Activated CD4-positive, alpha-beta T cell treated with anti-CD3 and anti-CD28 coated beads for 36 hours (primary cell): ENCODE measurements at places on chromosomes 16 and 17.

- no peak for DNase-seq
Measured at GRCh38 chr16:48047241-48047640, 108.6 kb downstream of the ABCC12 start.

DNA sequence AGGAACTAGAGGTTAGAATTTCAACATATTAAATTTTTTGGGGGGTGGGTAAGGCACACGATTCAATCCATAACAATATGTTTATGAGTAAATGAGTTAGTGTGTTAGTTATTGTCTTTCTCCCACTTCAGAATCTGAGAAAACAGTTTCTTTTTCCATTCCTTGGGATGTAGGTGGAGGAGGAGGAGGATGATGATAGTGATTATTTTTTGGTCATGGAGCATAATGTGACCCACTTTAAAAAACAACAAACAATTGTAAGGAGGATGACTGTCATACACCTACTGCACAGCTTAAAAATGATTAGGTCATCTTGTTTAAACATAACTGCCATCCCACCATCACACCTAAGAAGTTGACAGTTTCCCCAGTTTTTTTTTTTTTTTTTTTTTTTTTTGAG is 148.7 kb downstream of the CDRT15L2 start:
- no peak for DNase-seq

DNA sequence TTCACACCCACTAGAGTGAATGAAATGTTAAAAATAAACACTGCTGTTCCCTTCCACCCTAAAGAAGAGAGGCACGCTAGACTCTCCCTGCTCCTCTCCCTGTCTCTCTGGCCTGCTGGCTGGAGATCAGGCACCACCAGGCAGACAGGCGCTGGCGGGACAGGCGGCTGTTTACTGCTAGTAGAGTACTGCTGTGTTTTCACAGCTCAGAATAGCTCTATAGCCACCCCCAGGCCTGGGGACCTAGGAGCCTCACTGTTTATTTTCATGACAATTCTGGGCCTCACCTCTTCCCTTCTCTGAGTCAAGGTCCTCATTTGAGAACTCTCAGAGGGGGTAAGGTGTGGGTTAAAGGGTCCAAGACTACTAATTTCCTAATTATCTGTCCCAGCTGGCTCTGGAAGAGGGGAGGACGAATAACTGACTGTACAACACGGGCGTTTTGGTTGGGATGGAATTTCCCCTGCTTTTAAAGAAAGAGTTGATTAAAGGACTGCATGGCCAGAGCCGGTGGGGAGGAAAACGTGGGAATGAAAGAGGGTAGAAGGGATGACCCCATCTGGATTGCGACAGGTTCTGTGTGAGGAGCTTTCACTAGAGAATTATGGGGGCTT is 9.0 kb upstream of the G6PC1 start:
- no peak for DNase-seq

GRCh38 chr16:12160249-12160648 is 183.7 kb downstream of the SNX29 start:
- DNase-seq, result no peak

DNA sequence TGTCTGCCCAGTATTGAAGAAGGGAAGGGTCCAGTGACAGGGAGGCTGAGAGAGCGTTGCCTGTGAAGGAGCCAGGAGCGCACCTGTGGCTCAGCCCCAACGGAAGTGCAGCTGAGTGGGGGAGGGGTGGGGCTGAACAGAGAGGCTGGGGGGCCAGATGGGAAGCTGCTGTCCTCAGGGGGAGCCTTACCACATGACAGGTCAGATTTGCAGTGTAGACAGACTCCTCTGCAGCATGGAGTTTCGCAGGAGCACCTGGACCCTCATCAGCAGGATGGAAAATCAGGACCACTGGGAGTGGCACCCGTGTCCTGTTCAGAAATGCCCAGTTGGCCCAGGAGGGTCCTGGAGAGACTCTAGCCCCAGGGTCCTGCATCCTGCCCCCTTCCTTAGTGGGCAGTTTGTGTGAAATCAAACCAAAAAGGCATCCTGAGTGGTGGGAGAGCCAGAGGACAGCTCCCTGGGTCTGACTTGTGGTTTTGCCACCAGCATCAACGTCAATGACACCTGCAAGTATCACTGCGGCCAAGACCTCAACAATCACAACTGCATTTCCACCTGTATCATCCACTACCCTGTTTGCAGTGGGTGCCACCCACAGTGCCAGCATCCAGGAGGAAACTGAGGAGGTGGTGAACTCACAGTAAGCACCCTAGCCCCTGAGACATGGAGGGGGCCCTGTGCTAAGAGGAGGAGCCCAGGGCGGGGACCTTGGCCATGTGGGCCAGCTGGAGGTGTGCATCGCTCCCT is 7.8 kb downstream of the CD300A start:
- peak; percentile 43 for DNase-seq
